ENCODE measurements at places on chromosomes 16 and 17.

DNA sequence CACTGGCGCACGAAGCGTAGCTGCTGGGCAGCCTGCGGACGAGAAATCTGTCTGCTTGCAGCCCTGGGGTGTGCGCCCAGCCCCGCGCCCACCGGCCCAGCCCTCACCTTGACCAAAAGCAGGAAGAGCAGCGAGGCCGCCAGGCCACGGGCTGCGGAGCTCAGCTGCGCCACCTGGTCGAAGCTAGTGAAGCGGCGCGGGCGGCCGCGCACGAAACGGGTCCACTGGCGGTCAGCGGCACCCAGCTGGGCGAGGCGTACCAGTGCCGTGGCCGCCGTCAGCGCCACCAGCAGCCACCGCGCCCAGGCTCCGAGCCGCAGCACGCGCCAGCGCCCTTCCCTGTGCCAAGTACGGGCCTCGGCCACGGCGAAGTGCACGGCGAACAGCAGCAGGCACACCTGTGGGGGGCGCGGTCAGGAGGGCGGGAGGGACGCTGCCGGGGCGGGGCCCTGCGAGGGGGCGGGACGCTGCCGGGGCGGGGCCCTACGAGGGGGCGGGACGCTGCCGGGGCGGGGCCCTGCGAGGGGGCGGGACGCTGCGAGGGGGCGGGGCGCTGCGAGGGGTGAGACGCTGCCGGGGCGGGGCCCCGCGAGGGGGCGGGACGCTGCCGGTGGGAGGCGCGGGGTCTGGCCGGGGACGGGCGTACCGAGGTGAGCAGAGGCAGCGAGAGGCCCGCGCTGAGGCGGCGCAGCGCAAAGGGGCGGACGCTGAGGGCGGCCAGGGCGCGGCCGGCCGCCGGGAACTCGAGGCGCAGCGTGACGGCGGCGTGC, 43.2 kb downstream of the TSC2 start:
- no peak overlapping the region for H3K27ac ChIP-seq
- H3K4me3 ChIP-seq: no peak overlapping the region
- DNase-seq: peak; percentile 62
- H3K4me1 ChIP-seq: no peaks in the 10 kb centered on the region
- H3K36me3 ChIP-seq: peaks cover 41% of the 10 kb centered on the region
- H3K27me3 ChIP-seq: no peaks in the 10 kb centered on the region

DNA sequence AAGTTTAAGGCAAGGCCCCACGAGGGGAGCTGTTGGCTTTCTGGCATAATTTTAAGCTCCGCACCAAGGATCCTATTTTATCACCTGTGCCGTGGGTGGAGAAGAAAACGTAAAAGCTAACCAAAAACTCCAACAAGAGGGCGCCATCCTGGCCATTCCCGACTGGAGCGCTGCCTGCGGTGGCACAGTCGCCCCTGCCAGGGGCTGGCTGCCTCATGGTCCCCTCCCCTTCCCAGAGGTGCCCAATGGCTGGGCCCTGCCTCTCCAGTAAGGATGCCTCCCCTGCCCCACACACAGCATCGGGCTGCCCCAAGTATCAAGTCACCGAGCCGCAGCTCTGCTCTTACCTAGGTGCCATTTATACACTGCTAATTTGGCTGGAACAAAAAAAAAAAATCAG, 36.3 kb downstream of the ZDHHC7 start:
- H3K27me3 ChIP-seq: no peaks in the 10 kb centered on the region
- no peak overlapping the region for H3K27ac ChIP-seq
- DNase-seq: no peak
- peaks cover 41% of the 10 kb centered on the region for H3K36me3 ChIP-seq

GRCh38 chr17:16877099-16877498, 94.8 kb downstream of the TNFRSF13B start:
- peaks cover 8% of the 10 kb centered on the region for H3K27me3 ChIP-seq
- peak; percentile 8 for DNase-seq
- H3K4me1 ChIP-seq: no peaks in the 10 kb centered on the region
- no peak overlapping the region for H3K27ac ChIP-seq

DNA sequence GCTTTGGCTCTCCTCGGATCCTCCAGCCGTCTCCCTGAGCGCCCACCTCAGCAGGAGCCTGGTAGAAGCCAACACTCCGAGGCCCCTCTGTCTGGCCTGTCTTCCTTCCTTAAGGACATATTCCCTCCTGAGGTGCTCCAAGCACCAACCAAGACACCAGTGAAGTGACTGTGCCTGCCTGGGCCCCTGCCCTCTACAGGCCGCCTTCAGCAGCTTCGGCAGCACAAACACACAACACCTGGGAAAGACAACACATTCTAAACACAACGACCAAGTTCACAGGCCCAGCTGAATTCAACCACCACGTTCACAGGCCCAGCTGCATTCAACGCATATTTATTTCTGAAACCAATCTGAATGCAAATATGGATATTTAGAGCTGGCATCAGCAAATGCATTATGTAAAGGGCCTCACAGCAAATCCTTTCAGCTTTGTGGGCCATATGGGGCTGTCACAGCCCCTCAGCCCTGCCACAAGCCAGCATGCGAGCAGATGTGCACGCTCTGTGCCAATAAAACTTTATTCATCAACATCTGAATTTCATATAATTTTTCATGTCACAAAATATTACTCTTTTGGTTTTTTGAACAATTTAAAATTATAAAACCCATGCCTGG, 12.2 kb downstream of the GALNS start:
- H3K36me3 ChIP-seq: no peaks in the 10 kb centered on the region
- no peak overlapping the region for H3K27ac ChIP-seq
- H3K4me1 ChIP-seq: no peaks in the 10 kb centered on the region

DNA sequence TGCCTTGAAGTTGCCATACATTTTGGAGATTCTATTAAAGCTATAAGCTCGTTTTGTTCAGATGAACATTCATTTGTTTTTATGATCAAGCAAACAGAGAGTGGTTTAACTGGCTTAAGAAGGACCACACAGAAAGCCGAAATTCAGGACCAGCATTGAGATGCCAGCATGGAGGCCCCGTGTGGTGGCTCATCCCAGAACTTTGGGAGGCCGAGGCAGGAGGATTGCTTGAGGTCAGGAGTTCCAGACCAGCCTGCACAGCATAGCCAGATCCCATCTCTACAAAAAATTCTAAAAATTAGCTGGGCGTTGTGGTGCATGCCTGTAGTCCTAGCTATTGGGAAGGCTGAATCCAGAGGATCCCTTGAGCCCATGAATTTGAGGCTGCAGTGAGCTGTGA, 45.9 kb upstream of the KIFC3 start:
- H3K4me3 ChIP-seq: no peak overlapping the region
- H3K36me3 ChIP-seq: no peaks in the 10 kb centered on the region
- no peaks in the 10 kb centered on the region for H3K27me3 ChIP-seq
- H3K4me1 ChIP-seq: no peaks in the 10 kb centered on the region
- H3K27ac ChIP-seq: no peak overlapping the region
- DNase-seq: no peak

DNA sequence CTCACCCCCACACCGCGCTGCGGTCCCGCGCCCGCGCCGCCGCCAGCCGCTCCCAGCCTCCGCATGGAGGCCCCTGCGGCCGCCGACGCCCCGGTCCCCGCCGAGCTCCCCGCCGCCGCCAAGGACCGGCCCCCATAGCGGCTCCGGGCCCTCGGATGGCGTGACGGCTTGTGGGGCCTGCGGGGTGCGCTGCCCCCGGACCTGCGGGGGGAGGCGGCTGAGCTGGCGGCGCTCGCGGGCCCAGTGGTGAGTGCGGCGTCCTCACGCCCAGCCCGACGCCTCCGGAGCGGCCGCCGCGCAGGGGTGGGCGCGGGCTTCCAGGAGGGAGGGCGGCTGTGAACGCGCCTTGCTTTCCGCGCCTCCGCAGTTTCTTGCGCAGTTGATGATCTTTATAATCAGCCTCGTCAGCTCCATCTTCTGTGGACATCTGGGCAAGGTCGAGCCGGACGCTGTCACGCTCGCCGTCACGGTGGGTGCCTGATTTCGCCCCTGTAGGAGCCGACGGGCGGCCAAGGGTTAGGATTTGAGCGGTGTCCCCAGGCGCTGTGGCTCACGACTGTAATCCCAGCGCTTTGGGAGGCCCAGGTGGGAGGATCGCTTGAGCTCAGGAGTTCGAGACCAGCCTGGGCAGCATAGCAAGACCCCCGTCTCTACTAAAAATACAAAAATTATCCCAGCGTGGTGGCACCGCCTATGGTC, 46.4 kb downstream of the SLC47A1 start:
- peak overlapping the region; percentile 62 for H3K4me3 ChIP-seq
- no peak overlapping the region for H3K27ac ChIP-seq
- peaks cover 17% of the 10 kb centered on the region for H3K27me3 ChIP-seq

- DNase-seq: no peak
- peaks cover 4% of the 10 kb centered on the region for H3K4me1 ChIP-seq
- no peak overlapping the region for H3K27ac ChIP-seq
- no peaks in the 10 kb centered on the region for H3K27me3 ChIP-seq
- H3K4me3 ChIP-seq: no peak overlapping the region
Observed at GRCh38 chr17:38556239-38556638, 49.5 kb downstream of the SRCIN1 start.

DNA sequence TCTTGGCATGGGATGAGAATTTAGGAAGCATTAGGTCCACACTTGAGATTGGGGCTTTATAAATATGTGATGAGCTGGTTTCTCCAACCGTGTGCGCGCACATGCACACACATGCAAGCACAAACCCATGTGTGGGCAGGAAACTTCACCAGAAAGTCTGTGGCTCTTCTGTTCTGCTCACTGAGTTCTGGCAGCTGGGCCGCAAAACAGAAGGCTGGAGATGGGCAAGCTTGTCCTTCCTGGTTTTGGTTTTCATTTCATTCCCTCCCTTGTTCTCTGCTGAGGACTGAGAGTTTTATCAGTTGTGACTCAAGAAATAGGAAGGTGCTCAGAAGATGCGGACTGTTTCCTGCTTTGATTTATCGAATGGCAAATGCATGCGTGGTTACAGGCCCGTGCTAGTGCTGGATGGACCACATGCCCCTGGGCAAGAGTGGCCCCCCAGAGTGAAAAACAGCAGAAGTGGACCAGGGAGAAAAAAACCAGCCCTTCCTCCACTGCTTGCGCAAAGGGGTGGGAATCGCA, 14.1 kb downstream of the MAP3K14 start:
- peak overlapping the region; percentile 23 for H3K4me3 ChIP-seq
- peaks cover 76% of the 10 kb centered on the region for H3K4me1 ChIP-seq
- H3K36me3 ChIP-seq: peaks cover 6% of the 10 kb centered on the region

GRCh38 chr17:4173781-4174180, 30.8 kb downstream of the CYB5D2 start:
- no peak overlapping the region for H3K27ac ChIP-seq
- no peak overlapping the region for H3K4me3 ChIP-seq
- H3K27me3 ChIP-seq: no peaks in the 10 kb centered on the region
- H3K4me1 ChIP-seq: no peaks in the 10 kb centered on the region
- no peak for DNase-seq

DNA sequence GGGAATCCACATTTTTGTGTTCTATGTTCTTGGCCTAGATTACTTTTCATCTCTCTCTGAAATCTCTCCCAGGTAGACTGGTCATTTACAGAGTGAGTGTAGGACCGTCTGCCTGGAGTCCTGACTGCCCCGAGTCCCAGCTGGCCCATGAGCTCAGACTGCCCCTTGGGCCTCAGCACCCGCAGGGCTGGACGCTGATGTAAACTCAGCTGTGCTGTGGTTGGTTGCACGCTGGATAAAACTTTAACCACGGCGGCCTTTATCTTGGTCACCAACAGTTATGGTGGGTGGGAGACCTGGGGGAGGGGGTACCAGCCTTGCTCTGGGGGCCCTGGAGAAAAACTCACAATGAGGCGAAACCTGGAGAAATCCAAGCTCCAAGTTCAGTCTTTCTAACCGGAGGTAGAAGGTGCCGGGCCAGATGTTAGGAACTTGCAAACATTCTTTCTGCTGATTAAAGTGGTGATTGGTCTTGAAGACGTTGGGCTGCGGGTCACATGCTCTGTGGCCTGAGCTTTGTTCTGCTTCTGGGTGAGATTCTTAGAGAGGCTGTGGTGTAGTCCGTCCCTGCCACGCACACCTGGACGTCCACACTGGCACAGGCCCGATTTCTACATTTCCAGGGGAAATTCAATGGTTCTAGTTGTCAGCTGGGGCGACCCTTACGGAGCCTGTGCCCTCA, 6.9 kb downstream of the METRNL start:
- H3K4me3 ChIP-seq: peak overlapping the region; percentile 63
- peaks cover 24% of the 10 kb centered on the region for H3K36me3 ChIP-seq
- H3K27ac ChIP-seq: peak overlapping the region; percentile 100
- H3K4me1 ChIP-seq: peaks cover 58% of the 10 kb centered on the region
- DNase-seq: peak; percentile 64

- peaks cover 6% of the 10 kb centered on the region for H3K27me3 ChIP-seq
- no peaks in the 10 kb centered on the region for H3K36me3 ChIP-seq
- no peak overlapping the region for H3K4me3 ChIP-seq
- H3K4me1 ChIP-seq: no peaks in the 10 kb centered on the region
- H3K27ac ChIP-seq: no peak overlapping the region
Observed at GRCh38 chr17:67021196-67021595, 23.2 kb upstream of the CACNG1 start.

GRCh38 chr17:9968881-9969280, 63.8 kb upstream of the RCVRN start:
- H3K27ac ChIP-seq: no peak overlapping the region
- no peak overlapping the region for H3K4me3 ChIP-seq
- no peaks in the 10 kb centered on the region for H3K27me3 ChIP-seq
- DNase-seq: peak; percentile 77
- peaks cover 23% of the 10 kb centered on the region for H3K4me1 ChIP-seq

GRCh38 chr16:52499060-52499440, 47.9 kb downstream of the TOX3 start:
- no peak for DNase-seq
- no peak overlapping the region for H3K27ac ChIP-seq
- no peaks in the 10 kb centered on the region for H3K4me1 ChIP-seq
- H3K4me3 ChIP-seq: no peak overlapping the region

GRCh38 chr16:81632392-81633146, 146.5 kb upstream of the PLCG2 start:
- no peak overlapping the region for H3K4me3 ChIP-seq
- no peaks in the 10 kb centered on the region for H3K36me3 ChIP-seq
- no peak overlapping the region for H3K27ac ChIP-seq

DNA sequence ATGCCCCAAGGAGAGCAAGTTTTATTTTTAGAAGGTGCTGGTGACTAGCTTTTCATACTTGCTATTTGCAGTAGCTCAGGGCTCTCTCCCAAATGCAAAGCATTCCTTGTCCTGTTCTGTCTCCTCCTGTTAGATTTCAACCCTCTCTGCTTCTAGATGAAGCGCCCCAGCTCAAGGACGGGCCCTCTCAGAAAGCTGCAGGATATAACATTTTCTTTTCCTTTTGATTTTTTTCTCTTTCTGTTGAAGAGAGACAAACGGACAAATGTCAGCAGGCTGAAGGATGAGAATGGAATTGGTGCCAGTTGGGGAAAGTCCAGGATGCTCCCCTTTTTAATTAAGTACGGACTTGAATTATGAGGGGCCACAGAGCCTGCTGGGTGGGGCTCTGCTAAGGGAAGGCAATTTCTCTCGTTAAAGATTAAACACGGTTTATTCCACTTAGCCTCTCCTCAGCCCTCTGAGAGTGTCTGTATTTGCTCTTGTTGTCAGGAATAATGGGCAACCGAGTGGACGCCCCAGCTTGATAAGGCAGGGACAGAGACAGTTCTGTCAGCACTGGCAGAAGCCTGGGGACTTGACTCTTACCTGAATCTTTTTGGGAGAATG, 6.2 kb upstream of the ETV4 start:
- no peak overlapping the region for H3K27ac ChIP-seq
- DNase-seq: no peak
- H3K27me3 ChIP-seq: no peaks in the 10 kb centered on the region
- no peak overlapping the region for H3K4me3 ChIP-seq

- H3K36me3 ChIP-seq: peaks cover 7% of the 10 kb centered on the region
- H3K4me1 ChIP-seq: no peaks in the 10 kb centered on the region
- H3K27me3 ChIP-seq: no peaks in the 10 kb centered on the region
Observed at GRCh38 chr16:47519546-47519945, 58.4 kb downstream of the PHKB start.
